ENCODE measurements at places on chromosomes 5 and 9.

DNA sequence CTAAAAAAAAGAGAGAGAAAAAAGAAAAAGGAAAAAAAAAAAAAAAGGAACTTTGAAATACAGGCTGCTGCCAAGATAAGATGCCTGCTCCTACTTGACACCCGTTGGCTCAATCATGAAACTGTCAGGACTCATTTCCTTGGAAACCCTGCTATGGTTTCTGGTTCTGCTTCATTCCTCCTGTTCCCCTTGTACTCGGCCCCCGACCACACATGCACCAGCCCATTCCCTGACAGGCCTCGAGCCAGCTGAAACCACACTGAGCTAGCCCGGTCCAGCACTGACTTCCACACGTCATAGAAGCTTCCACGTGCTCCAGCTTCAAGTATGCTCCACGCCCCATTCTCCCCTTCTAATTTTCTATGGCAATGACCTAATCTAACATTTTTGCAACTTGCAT is 93.2 kb downstream of the MYO10 start:
- no peak for DNase-seq

- DNase-seq = no peak
These were observed 180.5 kb downstream of the CRB2 start for GRCh38 chr9:123536455-123536868.

DNA sequence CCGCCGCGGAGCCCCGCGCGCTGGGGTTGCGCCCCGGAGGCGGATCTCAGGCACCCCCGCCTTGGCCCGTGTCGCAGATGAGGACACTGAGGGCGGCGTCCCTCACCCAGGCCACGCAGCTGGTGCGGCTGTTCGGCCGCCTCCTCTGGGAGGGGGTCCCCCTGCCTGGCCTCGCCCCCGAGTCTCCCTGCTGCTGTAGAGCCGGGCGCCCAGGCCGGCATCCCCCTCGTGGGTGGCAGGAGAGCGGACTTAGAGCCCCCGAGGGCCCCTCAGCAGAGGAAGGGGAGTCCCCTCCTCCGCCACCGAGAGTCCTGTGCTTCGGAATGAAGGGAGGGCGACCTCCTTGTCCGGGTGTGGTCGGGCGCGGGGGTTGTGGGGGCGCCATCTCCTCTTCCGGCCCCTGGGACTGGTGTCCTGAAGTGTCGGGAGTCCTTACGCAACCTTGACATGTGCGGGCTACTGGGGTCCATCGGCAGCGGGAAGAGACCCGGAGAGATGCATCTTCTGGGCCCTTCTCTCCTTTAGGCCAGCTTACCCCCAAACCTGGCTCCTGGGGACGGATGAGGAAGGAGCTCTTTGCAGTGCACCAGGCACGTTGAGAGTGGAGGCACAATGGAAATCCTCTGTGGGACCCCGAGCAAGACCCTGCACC is 11.7 kb upstream of the EXOSC2 start:
- DNase-seq = no peak

- DNase-seq = no peak
These were observed 478.1 kb upstream of the WWC1 start for GRCh38 chr5:167813389-167813788.

DNA sequence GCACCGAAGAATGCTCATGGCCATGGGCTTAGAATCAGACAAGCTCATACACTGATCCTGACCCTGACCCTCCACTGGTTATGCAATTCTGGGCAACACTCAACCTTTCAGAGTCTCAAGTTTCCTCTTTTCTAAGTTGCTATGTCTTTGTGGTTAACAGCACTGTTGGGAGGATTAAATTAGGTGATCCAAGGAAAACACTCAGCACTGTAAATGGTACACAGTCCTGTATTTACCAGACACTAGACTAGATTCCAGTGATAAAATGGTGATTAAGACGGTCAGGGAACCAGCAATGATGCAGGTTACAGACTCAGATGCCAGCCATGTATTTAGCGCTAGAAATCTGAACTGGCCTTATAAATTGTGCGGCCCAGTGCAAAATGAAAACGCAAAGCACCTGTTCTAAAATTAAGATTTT is 8.1 kb downstream of the ARL15 start:
- no peak for DNase-seq

DNA sequence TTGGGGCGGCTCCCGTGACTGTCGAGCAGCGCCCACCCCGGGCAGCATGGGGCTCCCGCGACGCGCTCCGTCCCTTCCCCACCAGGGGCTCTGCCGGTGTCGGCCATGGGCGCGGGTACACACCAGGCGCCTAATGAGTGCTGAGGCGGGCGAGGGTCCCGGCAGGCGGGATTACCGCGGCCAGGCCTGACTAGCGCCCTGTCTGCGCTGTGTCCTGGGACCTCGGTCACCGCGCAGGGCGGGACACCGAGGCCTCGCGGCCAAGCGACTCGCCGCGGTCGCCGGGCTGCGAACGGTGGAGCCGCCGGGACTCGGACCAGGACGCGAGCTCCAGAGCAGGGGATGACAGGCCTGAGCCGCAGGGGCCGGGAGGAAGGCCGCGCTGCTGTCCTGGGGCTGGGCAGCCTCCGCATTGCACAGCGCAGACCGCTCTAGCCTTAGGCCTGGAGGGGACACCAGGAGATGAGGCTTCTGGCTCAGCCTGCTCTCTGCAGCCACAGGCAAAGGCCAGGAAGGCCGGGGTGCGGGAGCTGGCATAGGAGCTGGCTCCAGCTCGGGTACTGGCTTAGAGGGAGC is 14.1 kb downstream of the LCN10 start:
- DNase-seq = no peak

DNA sequence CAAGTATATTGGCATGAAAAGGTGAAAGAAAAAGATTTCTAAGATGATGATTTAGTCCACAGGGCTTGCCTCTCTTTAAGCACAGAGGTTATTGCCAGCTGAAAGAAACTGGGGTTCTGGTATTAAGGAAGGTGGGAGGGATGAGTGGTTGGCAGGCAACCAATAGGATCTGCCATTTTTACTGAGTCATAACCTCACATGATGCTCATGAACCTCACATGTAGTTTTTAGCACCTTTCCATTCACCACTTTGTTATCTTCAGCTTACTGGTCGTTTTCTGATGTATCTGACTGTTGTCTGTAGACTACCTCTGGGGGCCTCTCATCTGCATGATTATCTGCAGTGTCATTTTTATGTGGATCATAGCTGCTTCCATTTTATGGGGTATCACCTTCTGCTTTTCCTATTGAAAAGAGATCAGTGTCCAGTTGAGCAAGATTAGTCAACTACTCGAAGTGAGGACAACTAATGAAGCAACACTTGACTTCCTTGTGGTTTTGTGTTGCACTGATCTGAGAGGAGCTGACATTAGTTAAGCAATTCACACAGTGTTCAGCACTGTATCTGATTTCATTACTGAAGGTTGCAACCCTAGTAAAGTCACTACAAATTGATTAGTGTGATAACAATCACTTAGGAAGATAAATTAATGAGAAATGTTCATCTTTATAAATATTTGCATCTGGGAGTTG is 186.3 kb downstream of the SGCD start:
- DNase-seq = no peak

- DNase-seq = no peak
These were observed 75.6 kb downstream of the C7 start for GRCh38 chr5:40984884-40985283.

GRCh38 chr9:4287886-4288588 is 11.8 kb downstream of the GLIS3 start:
- DNase-seq = no peak

- no peak for DNase-seq
These were observed 37.5 kb upstream of the SHB start for GRCh38 chr9:38106488-38106887.

DNA sequence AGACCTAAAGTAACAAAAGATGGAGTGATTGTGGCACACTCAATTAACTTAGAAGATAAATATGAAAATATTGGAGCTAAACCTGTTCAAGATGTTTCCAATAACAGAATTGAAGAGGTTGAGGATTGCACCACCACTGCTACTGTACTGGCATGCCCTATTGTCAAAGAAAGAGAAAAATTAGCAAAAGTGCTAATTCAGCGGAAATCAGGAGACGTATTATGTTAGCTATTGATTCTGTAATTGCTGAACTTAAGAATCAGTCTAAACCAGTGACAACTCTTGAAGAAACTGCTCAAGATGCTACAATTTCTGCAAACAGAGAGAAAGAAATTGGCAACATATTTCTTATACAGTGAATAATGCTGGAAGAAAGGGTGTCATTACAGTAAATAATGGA is 754.4 kb downstream of the CDH18 start:
- DNase-seq = no peak

DNA sequence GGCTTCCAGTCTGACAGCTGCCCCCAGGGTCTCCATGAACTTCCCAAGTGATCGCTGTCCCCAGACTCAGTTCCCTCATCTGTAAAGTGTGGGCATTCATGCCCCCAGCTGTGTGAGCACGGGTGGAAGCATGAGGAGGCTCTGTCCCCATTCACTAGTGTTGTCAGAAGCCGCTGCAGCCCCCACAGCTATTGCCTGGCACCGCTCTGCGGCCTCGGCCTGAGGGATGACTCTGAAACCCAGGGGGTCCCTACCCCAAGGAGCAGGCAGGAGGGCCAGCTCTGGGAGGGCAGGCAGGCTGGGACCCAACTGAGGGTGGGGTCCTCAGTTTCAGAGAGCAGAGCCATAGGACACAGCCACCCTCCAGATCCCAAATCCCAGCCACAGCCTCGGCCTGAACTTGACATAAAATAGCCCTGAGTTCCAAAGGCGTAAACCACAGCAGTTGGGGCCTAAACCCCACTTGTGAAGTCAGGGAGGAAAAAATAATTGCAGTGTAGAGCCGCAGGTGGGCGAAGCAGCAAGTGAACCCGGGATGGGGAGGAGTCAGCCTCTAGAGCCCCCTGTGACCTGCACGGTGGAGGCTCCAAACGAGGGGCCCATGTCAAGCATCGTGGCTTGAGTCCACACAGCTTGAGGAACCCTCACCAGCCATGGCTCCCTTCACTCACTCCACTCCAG is 66.0 kb upstream of the ADAMTS2 start:
- no peak for DNase-seq

DNA sequence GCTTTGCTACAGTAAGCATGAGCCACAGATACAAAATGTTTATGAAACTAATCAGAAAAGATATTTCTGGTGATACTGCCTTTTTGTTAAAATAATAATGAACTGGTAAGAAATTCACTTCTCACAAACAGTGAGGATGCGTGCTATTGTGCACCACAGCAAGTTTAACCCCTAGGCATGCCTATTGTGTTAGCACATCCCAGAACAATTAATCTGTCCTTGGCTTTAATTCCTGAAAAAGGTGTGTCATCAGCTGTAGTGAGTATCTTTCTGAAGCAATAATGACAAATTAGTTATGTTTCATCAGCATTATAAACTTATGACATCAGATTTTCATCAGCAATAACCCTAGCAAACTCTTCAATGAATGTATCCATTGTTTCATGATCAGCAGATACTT is 1307.2 kb downstream of the EFNA5 start:
- DNase-seq = no peak

DNA sequence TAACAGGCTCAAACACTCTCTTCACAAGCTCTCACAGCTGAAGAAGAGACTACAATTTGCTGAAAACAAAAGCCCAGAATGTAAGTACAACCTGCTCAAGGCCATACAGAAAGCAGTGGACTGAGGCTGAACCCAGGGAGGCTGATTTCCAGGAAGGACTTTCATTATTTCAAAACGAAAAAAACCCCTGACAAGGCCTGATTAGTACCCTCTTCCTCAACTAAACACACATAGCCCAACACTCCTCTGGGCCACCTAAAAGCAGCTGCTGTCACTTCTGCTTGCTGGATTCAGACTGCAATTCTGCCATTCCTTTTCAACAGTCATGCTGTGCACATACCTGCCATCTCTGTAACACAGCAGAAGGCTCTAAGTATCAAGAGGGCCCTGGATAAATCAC is 18.2 kb downstream of the NRG2 start:
- DNase-seq = no peak

DNA sequence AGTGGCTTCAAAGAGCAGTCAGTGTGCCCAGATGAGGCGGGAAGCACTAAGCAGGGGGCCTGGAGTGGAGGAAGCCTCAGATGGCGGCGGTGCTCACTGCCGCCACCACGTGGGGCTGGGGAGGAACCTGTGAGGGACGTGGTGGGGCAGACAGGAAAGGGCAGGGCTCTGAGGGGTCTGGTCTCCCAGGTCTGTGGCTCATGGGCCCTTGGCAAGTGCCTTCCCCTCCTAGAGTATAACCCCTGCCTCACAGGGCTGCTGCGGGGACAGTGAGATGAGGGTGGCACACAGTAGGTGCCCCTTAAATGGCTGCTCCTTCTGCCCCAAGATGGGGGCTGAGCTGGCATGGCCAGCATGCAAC is 26.6 kb downstream of the NR5A1 start:
- DNase-seq = no peak

DNA sequence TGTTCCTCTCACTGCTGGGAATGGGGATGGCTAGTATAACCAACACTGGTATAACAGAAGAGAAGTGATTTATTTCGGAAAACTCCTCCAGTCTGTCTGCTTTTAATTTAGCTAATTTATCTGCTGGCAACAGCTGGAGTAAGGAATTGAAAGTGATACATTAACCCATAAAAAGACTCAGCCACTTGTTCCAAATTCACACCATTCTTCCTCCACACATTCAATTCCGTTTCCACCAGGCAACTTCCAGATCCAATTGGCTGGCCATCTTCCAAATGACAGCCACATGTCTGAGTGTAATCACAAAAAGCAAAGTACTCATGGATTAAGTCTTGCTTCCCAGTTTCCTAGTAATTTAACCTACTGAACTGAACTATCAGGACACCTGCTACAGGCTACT is 77.1 kb upstream of the RETREG1 start:
- DNase-seq = no peak

- DNase-seq = no peak
These were observed 38.9 kb downstream of the CDH6 start for GRCh38 chr5:31232273-31232888.

DNA sequence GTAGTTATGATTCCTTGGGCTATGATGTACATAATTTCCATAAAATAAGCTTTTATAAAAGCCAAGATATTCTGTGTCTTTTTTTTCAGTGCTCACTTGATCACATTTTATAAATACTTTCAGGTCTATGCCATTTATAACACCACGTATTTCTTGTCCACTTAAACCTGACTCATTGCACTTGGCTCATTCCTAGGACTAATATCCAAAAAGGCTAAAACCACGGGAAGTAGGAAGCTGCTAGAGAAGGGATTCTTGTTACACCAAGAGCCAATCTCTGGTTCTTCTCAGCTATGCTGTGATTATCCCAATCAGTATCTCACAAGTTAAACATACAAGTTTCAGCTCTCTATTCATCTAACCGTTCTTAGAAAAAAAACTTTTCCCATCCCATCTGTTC is 80.4 kb upstream of the CDH6 start:
- DNase-seq = no peak

DNA sequence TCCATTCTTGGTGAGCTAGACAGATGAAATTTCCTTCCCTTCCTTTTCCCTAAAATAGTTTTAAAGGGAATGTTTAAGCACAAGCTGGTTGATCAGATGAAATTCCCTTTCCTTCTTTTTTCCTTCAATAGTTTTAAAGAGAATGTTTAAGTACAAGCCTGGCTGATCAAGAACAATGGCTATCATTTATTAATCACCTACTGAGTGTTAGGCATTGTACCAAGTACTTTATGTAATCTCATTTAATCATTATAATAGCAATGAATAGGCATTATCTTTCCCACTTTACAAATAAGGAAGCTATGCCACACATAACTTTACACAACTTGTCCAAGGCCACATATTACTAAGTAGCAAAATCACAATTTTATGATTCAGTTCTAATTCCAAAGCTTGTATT is 152.0 kb upstream of the ACOT12 start:
- no peak for DNase-seq

All from T-helper 22 cell (primary cell).